ENCODE measurements at places on chromosomes 2 and 18. TPM values are rescaled to one million over a fixed set of nuclear protein-coding genes. Genes with fewer than 3 reads are reported as not detected.

GRCh38 chr18:55252053-55252675 lies 292.9 kb upstream of the CCDC68 start:
- peak overlapping the region; percentile 10 for H3K27ac ChIP-seq
- H3K27me3 ChIP-seq = no peaks in the 10 kb centered on the region
- DNase-seq = no peak
- H3K4me3 ChIP-seq = no peak overlapping the region
- peaks cover 12% of the 10 kb centered on the region for H3K4me1 ChIP-seq

DNA sequence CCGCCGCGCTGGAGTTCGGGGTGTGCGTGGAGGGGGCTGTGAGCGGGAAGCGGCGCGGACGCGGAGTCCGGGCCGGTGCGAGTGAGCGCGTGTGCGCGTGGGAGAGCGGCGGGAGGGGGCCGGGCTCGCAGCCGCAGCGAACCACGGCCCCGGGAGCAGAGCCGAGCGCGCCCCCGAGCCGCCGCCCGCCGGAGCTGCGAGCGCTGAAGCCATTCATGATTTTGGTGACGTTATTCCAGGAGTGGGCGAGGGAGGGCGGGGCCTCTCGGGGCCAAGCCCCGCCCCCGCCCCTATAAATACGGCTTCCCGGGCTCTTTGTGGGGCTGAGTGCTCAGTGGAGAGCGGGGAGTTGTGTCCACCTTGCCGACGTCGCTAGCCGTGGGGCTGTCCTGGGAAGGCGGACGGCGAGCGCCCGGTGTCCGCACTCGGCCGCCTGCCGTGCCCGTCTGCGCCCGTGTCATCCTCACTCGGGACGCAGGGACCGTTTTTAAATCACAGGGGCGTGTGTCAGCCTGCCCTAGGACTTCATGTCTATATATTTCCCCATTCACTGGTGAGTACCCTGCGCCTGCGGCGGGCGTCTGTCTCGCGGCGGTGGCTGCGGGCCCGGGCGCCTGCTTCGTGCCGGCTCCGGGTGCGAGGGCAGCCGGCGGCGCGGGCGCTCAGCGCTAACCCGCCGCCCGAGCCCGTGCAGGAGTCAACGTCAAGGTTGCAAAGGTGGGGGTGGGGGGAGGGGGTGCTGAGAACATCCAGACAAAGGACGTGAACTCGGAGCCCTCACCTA lies at the start of gene LBH:
TSS of gene LBH (plus strand) at position 323 of the 784 bp plus-strand sequence. CDS start at position 528, 205 bp downstream.
- peak within 1 kb of the TSS; percentile 89 for H3K27ac ChIP-seq
- H3K4me1 ChIP-seq = peaks cover 22% of the 10 kb centered on the region
- peaks cover 8% of the 10 kb centered on the region for H3K36me3 ChIP-seq

GRCh38 chr2:151946899-151947812 lies 118.9 kb upstream of the ARL5A start:
- H3K27me3 ChIP-seq = no peaks in the 10 kb centered on the region
- H3K4me3 ChIP-seq = no peak overlapping the region
- DNase-seq = peak; percentile 10
- no peak overlapping the region for H3K27ac ChIP-seq
- H3K36me3 ChIP-seq = no peaks in the 10 kb centered on the region
- peaks cover 2% of the 10 kb centered on the region for H3K4me1 ChIP-seq

DNA sequence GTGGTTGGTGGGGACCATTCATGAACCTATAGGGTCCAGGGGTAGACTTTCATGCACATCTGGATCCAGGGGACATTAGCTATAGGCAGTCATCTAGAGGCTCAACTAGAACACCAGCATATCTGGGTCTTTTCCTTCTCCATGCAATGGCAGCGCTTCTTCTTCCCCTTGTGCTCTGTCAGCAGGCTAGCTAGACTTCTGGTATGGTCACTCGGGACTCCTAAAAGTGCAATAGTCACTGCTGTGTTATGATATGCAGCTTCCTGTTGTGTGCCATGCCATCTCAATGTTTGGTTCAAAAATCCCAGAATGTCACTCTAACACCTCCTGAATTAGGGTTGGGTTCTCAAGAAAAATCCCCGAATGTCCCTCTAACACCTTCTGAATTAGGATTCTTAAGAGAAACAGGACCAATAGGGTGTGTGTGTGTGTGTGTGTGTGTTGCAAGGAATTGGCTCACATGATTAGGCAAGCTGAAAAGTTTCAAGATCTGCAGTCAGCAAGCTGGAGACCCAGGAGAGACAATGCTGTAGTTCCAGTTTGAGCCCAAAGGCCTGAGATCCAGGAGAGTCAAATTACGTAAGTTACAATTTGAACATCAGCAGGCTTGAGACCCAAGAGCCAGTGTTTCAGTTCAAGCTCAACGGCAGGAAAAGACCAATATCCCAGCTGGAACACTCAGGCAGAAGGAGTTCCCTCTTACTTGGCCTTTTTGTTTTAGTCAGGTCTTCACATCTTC lies 97.1 kb upstream of the LTBP1 start:
- H3K36me3 ChIP-seq = no peaks in the 10 kb centered on the region
- no peaks in the 10 kb centered on the region for H3K27me3 ChIP-seq
- H3K4me3 ChIP-seq = no peak overlapping the region
- H3K27ac ChIP-seq = no peak overlapping the region

The UBR3 gene
- 41.5 TPM for total RNA-seq

The TRIB2 gene
- 57.8 TPM for total RNA-seq

DNA sequence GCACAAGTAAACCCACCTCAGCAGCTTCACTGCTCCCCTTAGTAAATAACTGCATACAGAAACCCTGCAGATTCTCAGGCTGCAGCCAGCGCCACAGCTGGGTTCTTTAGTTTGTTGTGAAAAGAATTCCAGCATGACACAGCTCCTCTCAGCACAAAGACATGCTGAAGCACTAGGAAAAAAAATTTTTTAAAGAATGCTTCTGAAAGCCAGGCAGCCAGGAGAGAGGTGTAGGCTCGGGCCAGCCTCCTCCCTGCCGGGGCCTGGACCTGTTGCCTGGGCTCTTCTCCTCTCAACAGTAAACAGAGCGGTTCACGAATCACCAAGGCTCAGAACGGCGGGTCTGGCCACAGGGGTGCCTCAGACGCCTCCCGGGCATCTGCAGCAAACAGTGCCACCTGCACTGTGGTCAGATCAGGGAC lies 95.7 kb upstream of the POU3F3 start:
- no peaks in the 10 kb centered on the region for H3K36me3 ChIP-seq
- peaks cover 23% of the 10 kb centered on the region for H3K27me3 ChIP-seq
- DNase-seq = no peak
- H3K4me3 ChIP-seq = no peak overlapping the region
- no peak overlapping the region for H3K27ac ChIP-seq

DNA sequence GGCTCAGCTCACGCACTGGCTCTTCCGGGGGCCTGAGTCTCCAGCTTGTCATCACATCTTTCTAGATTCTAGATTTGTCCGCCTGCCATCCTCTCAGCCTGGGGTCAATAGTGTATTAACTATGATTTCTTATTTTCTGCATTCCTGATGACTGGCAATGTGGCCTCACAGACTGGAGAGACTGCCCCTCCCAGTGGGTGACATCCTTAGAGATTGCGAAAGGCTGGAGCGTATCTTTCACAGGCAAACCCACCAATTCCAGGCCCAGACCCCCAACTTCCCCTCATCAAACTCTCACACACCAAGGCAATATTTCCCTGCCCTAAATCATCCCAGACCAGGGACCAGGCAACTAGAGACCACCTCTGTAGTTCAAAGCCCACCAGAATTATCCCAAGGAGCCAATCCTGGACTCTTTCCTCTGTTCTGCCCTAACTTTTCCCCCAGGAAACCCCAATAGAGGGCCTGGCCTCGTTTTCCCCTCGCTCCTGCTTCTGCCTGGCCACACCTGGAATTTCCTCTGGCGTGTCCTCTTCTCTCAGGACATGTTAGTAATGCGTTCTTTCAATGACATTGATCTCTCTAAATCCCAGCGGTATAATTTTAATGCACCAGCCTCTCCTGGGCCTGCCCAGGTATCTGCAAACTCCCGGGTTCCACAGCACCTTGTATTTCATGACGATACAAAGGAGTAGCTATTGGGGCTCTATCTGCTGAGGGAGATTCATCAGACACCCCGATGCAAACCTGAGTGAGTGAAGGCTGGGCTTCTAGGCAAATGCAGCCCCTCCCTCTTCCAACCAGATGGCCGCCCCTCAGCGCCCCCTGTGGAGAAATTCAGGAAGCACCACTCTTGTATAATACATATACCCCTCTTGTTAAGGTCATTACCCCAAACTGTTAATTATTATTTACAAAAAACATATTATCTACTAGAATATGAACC lies 2.4 kb upstream of the KCNF1 start:
- DNase-seq = peak; percentile 41
- H3K36me3 ChIP-seq = no peaks in the 10 kb centered on the region
- H3K4me1 ChIP-seq = peaks cover 5% of the 10 kb centered on the region
- no peak overlapping the region for H3K4me3 ChIP-seq
- H3K27me3 ChIP-seq = peaks cover 48% of the 10 kb centered on the region
- H3K27ac ChIP-seq = no peak overlapping the region

GRCh38 chr2:144886862-144887261 lies 366.9 kb upstream of the ZEB2 start:
- no peaks in the 10 kb centered on the region for H3K27me3 ChIP-seq
- H3K36me3 ChIP-seq = no peaks in the 10 kb centered on the region
- DNase-seq = no peak
- H3K4me3 ChIP-seq = no peak overlapping the region
- H3K4me1 ChIP-seq = no peaks in the 10 kb centered on the region

- no peak for DNase-seq
- H3K36me3 ChIP-seq = no peaks in the 10 kb centered on the region
- H3K4me1 ChIP-seq = no peaks in the 10 kb centered on the region
- H3K27ac ChIP-seq = no peak overlapping the region
- H3K4me3 ChIP-seq = no peak overlapping the region
- no peaks in the 10 kb centered on the region for H3K27me3 ChIP-seq
Measured at GRCh38 chr2:193476171-193476800, 1281.6 kb upstream of the TMEFF2 start.

DNA sequence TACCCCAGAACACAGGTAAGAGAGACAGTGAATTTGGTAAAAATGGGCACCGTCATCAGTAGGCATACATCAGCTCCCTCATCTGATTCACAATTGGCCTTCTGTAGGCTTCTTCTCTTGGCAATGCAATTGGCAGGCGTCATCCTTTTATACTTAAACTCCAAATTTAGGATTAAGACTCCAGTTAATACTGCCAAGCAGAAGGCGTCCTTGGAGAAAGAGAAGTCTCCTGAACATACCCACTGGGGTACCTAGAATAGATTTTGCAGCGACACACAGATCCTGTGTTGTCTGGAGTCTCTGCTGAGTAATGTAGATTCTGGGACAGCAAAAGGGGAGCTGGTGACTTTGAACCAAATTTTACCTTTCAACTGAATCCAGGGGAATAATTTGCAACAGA lies 592 bp upstream of the METAP1D start:
- H3K36me3 ChIP-seq = no peaks in the 10 kb centered on the region
- H3K4me3 ChIP-seq = peak overlapping the region; percentile 75
- H3K27me3 ChIP-seq = peaks cover 36% of the 10 kb centered on the region
- H3K27ac ChIP-seq = no peak overlapping the region

DNA sequence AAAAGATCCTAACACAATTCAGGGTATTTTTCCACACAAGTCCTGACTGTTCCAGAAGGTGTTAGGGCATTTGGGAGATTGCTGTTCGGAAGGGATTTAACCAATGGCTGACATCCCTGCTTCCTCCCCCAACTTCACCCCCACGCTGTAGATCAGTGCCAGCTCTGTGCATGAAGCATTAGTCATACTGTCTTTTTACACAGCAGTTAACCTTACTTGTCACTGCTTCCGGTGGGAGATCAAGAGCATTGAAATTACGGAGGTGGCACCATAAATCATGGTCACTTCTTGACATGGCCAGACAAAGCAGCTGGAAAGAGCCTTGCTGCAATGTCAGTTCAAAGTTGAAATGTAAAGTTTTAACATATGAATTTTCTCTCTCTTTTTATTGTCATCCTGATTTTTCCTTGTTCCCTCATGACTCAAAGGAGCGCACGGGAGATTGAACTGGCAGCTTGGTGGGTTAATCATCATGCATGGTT lies 70.2 kb downstream of the HRH4 start:
- no peak for DNase-seq
- peaks cover 5% of the 10 kb centered on the region for H3K27me3 ChIP-seq
- no peaks in the 10 kb centered on the region for H3K36me3 ChIP-seq
- peaks cover 4% of the 10 kb centered on the region for H3K4me1 ChIP-seq
- no peak overlapping the region for H3K27ac ChIP-seq

- H3K36me3 ChIP-seq = peaks cover 8% of the 10 kb centered on the region
- H3K4me1 ChIP-seq = peaks cover 4% of the 10 kb centered on the region
- H3K27ac ChIP-seq = peak overlapping the region; percentile 95
Measured at GRCh38 chr2:128260239-128261138, 58.2 kb downstream of the HS6ST1 start.

- no peak for DNase-seq
- peaks cover 11% of the 10 kb centered on the region for H3K4me1 ChIP-seq
- no peak overlapping the region for H3K4me3 ChIP-seq
- H3K27ac ChIP-seq = peak overlapping the region; percentile 72
- H3K27me3 ChIP-seq = no peaks in the 10 kb centered on the region
- no peaks in the 10 kb centered on the region for H3K36me3 ChIP-seq
Measured at GRCh38 chr2:42230891-42231290, 61.7 kb downstream of the EML4 start.

GRCh38 chr18:63043516-63043915 lies 276.1 kb downstream of the BCL2 start:
- H3K4me3 ChIP-seq = no peak overlapping the region
- H3K27ac ChIP-seq = no peak overlapping the region
- H3K27me3 ChIP-seq = peaks cover 5% of the 10 kb centered on the region
- no peaks in the 10 kb centered on the region for H3K4me1 ChIP-seq
